ENCODE measurements at places on chromosomes 7 and 10.

DNA sequence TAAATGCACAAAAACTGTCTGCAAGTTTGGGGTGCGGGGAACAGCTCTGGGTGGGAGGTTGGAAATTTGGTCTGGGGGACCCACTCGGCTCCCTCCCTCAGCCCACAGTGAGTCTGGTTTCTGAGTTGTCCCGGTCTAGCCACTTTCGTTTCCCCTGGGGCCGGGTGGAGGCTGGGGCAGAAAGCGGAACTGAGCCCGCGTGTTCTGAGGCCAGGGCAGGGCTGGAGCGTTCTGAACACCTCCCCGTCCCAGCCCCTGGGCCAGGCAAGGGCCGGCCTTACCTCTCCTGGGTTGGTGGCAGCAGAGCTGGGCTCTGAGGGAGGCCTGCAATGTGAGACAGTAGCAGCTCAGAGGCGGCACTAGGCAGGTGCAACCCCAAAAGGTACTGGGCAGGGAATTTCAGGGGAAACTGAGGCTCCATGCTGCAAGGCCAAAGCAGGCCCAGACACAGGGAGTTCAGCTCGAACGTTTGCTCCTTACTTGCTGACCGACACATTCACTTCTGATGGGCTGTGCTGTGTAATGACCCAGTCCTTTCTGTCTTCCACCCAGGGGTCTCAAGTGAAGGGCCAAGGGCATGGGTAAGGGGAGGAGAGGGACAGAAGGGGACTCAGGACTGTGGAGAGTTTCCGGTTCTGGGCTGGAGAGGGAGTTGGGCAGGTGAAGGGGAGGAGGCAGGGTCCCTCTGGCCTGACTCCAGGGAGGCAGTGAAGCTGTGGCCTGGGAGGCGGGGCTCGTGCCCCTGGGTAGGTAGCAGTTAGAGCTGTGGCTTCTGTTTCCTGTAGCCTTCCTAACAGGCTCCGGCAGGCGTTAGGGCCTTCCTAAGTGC, 3.0 kb downstream of the IRF5 start:
- peak; percentile 45 for ATAC-seq

- ATAC-seq = no peak
Measured at GRCh38 chr10:123582084-123582989, 83.8 kb upstream of the GPR26 start.

GRCh38 chr7:92375013-92375412, 72.3 kb upstream of the GATAD1 start:
- ATAC-seq = no peak

- ATAC-seq = no peak
Measured at GRCh38 chr7:12269100-12269895, 58.2 kb downstream of the TMEM106B start.

- no peak for ATAC-seq
Measured at GRCh38 chr10:33382216-33382600, 47.7 kb upstream of the NRP1 start.
